Stimulated activated CD4-positive, alpha-beta T cell treated with anti-CD3 and anti-CD28 coated beads, Interleukin-2, amount 100 ng/mL, for 4 hours (primary cell): ENCODE measurements at places on chromosomes 16 and 17.
A peak's percentile ranks its signal among the peaks of the same experiment; 100 is the strongest.

GRCh38 chr17:29445844-29446243 is 55.7 kb downstream of the TAOK1 start:
- no peak for DNase-seq

GRCh38 chr16:85205747-85206471 is 93.6 kb upstream of the CIBAR2 start:
- DNase-seq, result no peak

DNA sequence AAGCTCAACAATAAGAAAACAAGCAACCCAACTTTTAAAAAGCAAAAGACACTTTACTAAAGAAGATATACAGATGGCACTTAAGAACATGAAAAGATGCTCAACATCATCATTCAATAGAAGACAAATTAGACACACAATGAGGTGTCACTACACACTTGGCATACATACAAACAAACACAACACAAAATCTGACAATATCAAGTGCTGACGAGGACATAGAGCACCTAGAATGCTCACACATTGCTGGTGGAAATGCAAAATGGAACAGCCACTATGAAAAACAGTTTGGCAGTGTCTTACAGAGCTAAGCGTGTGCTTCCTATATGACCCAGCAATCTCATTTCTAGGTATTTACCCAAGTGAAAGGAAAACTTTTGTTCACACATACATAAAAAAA is 18.9 kb downstream of the RPRML start:
- no peak for DNase-seq

- DNase-seq, result peak; percentile 57
Measured at GRCh38 chr17:32142038-32142856, at the start of gene RHOT1. Gene RHOT1 (plus strand): TSS chr17:32142502. CDS start chr17:32142693, 191 bp downstream.

- no peak for DNase-seq
Measured at GRCh38 chr16:88102597-88102996, 151.4 kb downstream of the BANP start.

DNA sequence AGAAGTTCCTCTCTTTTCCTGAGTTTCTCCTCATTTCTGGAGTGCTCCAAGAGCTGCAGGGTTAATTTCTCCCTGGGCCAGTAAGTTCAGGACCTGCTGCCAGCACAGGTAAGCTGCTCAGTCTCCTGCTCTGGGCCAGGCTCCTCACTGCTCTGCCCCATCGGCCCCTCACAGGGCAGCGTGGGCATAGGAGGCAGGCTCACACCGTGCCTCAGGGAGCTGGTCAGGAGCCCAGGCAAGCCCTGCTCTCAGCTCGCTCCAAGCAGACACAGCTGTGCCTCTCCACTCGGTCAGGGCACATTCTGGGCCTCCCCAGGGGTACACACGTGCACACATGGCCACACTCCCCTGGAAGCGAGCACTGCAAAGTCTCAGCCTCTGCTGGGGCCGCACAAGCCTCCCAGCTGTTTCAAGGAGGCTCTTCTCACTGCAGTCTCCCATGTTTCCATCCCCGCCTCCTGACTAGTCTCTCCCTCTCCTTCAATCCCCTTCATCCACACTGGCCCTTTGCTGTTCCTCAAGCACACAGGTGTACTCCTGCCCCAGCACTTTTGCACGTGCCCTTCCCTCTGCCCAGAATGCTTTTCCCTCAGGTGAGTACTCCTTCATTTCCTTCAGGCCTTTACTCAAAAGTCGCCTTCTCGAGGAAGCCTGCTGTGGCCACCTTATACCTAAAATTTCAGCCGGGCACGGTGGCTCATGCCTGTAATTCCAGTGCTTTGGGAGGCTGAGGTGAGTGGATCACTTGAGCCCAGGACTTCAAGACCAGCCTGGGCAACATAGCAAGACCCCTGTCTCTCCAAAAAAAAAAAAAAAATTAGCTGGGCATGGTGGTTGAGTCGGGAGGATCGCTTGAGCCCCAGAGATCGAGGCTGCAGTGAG is 53.2 kb downstream of the AKAP1 start:
- no peak for DNase-seq

DNA sequence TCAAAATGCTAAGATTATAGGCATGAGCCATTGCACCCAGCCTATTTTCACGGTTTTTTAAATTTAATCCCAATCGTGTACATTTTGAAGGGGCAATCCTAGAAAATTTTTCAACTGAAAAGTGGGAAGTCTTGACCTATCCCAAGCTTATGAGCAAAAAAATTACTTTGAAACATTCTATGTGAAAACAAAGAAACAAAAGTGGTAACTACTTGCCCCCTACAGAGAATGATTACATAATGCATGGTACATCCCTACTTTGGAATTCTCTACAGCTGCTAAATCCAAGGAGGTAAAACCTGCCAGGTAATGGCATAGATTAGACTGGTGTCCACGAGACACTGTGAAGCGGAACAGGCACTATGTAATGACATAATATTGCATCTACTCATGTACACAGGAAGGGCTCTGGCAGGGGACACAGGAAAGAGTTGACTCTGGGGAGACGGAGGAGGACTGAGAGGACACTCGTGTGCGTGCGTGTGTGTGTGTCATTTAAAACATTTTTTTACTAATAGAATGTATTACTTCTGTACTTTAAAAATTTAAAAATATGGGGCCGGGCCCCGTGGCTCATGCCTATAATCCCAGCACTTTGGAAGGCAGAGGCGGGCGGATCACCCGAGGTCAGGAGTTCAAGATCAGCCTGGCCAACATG is 15.7 kb downstream of the ASGR2 start:
- no peak for DNase-seq

DNA sequence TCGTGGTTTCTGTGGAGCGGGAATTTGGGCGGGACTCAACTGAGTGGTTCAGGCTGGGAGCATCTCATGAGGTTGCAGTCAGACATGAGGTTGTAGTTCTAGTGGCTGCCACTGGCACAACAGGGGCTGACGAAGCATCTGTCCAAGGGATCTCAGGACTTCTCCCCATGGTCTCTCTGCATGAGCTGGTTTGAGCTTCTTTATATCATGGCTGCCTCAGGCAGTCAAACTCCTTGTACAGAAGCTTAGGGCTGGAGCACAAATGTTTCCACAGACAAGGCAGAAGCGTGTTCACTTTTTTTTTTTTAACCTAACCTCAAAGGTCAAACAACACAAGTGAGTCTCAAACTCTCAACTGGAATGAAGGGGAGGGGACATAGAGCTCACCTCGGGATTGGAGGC is 243.3 kb downstream of the MSI2 start:
- DNase-seq, result no peak
